Inflammatory macrophage (primary cell): ENCODE measurements at places on chromosomes 11 and 22.

GRCh38 chr11:11426226-11426952 lies 73.3 kb upstream of the CSNK2A3 start:
- DNase-seq = no peak

DNA sequence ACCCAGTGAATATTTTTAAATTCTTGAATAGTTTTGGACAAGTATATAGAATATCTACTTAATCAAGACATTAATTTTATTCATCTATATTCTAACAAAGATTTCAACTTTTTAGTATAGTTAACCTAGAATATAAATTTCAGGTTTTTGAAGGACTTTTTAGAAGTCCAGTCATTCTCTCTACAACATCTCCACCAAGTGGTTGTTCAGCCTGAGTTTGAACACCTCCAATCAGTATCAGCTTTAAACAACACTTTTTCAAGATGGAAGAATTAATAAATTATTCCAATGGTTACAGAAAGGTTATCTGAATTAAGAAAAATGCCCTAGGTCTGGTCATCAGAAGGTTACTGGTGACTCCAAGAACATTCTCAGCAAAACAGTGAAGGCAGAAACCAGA lies 31.8 kb downstream of the EIF3M start:
- peak; percentile 21 for DNase-seq

- DNase-seq = no peak
Measured at GRCh38 chr11:61918251-61918937, 1.0 kb upstream of the RAB3IL1 start.

DNA sequence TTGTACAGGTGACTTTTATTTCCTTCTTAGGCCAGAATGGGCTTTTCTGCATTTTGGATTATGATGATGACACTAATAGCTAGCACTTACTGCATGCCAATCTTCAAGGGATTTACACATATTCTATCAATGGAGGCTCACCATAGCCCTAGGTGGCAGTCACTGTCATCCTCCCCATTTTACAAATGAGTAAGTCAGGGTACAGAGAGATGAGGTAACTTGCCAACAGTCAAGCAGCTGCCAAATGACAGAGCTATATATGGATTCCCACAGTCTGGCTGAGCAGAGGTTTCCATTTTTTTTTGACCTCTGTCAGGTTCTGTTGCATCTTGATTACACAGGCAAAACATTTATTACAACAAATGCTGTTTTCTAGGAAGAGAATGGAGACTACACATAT lies 23.8 kb upstream of the C11orf96 start:
- DNase-seq = no peak

- DNase-seq = no peak
Measured at GRCh38 chr11:32099516-32099915, 8.6 kb downstream of the RCN1 start.

DNA sequence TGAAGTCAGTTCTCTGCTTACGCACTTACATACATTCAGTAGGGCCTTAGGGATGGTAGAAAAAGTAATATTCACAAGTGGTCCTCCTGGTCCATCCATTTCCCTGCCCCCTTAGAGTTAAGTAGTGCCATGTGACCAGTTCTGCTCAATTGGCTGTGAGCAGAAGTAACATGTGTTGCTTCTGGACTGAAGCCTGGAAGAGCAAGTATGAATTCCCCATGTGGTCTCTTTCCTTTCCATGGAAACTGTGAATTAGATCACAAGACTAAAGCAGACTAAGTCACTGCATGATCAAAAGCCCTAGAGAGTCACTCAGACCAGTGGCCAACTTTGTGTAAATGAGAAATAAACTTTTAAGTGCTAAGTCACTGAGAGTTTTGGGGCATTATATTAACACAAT lies 341.7 kb upstream of the CADM1 start:
- no peak for DNase-seq

GRCh38 chr11:102280245-102280833 lies 36.9 kb upstream of the BIRC3 start:
- DNase-seq = no peak
